Islet precursor cell (in vitro differentiated cells): ENCODE measurements at places on chromosomes 11 and 22.
A peak's percentile ranks its signal among the peaks of the same experiment; 100 is the strongest.

DNA sequence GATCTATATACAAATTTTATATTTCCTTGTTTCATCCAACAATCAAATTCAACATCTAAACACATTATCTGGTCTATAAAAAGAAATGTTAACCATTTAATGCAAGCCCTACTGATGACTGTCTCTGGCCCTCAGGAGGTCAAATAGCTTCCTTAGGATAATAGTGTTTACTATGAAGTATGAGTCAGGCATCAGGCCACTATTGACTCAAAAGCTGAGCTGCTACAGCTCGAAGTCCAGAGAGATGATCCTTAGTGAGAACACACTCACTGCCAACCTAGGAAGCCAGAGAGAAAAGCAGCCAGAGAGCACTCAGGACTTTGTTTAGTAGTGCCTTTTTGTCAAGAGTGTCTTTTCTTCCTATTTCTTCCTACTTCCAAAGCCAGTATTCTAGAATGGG, 171.8 kb downstream of the SOX6 start:
- DNase-seq: peak; percentile 76

- peak; percentile 47 for DNase-seq
Measured at GRCh38 chr22:24992946-24993345, 40.4 kb downstream of the KIAA1671 start.

DNA sequence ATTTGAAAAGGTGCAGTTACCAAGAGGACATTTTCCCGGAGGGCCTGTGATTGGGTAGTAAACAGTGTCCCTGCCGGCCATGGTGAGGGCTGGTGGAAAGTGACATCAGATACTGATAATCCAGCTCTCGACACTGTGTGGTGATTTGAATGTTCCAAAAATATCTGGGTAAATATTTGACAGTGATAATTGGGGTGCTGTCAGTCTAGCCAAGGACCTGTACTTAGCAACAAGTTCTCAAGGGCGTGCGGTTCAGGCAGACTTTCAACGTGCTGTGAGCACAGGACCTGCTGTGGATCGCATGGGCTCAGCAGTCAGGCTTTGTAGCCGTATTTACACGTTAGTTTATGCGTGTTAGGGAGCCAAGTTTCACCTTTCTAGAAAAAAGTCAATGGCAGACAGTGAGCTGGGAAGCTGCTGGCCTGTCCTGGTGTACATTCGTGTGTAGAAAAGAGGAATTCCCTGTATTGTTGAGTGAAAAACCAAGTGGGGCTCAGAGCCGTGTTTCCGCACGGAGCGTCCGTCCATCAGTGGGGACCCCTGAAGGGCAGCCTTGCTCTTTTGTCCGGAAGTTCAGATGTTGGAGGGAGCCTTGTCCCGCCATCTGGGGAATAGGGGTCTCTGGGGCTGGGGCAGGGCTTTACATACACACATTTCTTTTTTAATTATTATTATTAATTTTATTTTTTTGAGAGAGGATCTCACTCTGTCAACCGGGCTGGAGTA, 11.3 kb downstream of the TRMU start:
- no peak for DNase-seq

DNA sequence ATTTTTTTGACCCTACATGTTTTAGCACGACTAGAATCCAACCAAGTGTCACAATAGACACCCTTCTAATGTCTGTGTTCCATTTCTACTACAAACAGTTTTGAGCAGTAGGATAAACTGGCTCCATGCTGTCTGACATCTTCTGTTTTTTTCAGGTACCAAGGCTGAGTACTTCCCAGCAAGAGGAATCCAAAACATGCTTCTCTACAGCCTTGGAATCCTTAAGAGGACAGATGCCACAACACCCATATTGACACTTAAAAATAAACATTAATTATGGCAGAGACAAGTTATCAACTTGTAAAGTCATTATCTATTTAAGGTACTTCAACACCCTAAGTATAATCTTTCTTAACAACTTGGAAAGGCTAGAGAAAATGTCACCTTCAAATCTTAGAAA, 54.2 kb downstream of the LGR4 start:
- DNase-seq: no peak

DNA sequence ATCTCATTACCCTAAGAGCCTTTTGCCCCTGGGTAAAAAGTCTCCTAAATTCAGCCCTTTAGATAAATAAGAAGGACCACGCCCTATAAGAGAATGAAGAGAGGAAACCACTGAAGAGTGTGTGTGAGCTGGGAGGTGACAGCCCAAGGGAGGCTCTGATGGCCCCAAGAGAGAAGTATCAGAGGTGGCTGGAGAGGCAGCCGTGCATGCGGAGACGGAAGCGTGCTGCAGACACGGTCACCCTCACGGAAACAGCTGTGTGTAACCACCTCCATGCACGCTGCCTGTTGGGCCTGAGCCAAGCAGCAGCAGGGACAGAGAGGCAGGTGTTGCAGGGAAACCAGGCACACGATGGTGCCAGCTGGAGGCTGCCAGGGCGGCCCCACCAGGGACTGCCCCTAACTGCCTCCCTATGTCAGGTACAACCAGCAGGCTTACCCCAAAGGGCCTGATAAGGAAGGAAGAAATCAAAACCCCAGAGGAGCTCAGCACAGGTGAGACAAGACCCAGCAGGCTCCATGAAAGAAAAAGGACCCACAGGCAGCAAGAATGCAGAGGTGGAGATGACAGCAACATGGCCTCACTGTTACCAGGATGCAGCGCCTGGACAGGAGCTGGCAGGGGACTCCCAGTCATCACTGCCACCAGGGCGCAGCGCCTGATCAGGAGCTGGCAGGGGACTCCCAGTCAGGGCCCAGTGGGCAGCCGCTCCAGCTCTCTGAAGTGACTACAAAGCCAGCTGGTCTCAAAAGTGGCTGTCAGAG, 7.8 kb downstream of the LARGE2 start:
- peak; percentile 55 for DNase-seq

DNA sequence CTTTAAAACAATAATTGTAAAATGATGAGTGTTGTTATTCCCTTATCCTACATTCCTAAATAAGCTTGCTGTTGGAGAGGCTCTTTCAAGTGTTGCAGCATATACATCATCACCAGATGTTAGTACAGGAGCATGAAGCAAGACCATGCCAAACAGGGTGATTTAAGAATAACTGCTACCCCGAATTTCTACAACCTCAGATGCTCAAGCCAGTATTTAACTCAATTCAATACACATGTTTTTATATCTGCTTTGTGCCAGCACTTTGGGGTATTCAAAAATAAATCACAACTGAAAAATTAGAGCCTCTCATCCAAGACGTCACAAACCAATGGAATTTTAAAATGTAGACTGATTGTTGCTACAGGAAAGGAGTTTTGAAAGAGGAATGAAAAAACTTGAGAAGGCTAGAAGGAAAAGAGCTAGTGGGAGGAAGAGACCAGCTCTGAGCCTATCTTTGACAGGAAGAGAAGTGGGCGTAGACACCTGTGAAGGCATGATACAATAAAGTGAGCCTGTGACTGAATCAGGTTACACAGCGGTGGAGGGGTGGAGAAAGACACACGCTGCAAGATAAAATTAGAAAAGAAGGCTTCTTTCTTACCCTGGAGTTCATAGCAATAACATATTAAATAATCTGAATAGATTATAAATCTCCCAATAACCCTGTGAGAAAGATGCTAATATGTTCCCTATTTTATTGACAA, 95.8 kb downstream of the DLG2 start:
- no peak for DNase-seq

GRCh38 chr11:86514453-86514852, 139.8 kb downstream of the CCDC81 start:
- no peak for DNase-seq

DNA sequence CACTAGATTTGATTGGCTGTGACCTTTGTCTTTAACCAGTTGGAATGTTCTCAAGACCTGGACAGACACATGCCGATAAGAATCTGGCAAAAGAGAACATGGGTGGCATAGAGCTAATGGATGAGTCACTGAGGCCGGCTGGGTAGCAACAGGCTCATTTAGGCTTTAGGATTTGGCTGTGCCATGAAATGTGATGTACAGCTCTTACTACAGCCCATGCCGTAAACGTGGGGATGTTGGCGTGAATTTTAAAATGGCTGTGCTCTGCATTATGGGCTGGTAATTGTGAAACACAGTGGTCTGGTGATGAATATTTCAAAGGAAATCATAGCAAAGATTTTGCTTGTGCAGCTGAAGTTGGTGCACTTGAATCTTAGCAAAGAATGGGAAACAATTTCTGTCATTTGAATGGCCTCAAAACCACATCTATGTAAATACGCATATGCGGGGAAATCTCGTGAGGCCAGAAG, 332.4 kb downstream of the TBC1D22A start:
- no peak for DNase-seq

DNA sequence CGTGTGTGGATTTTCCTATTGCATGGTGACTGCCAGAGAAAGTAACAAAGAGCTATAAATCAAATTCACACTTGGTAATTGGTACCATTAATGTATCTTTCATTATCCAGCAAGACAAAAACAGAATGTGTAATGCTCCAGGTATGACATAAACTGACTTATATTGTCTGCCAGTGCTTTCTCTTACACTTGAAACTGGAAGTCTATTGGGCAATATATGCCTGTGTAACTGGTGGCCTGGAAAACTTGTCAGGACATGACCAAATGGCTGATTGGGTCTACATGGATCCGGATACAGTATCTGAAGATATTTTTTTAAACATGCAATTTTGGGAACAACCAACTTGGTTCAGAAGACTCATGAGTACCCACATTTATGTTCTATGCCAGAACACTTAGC, 174.6 kb upstream of the ARHGAP42 start:
- no peak for DNase-seq

- no peak for DNase-seq
Measured at GRCh38 chr11:62137276-62137861, 13.6 kb downstream of the INCENP start.

DNA sequence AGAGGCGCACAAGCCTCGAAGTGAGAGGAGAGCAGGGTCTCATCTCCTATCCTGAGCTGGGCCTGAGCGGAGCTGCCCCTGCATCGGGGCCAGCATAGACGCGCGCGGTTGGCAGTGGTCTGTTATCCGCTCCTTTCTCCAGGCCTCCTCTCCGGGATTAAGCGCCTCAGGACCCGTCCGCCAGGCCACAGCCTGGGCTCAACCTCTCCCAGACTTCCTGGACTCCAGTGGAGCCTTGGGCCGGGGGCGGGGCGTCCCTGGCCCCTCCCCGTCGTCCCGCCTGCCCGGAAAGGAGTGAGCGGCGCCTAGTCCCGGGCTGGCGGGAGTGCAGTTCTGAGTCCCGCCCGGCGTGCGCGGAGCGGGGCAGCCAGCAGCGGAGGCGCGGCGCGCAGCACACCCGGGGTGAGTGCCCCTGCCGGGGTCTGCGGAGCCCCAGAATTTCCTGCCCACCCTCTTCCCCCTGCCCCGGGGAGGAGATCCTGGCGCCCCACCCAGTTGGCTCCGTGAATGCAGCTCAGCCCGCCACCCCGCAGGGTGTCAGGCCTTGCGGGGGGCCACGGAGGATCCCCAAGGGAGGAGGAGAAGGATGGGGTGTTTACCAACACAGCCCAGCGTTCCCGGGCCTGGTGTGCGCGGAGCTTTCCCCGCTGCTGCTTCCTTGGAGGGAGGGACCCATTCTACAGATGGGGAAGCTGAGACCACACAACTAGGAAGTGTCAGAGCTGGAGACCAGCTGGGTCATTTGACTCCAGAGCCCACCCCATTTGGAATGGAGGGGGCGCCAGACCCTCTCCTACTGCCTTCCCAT, at the start of gene TCIRG1:
Gene TCIRG1 (plus strand): TSS at position 308 of the 808 bp plus-strand sequence. CDS start 2,247 bp downstream, outside the sequence.
- DNase-seq: peak; percentile 96

DNA sequence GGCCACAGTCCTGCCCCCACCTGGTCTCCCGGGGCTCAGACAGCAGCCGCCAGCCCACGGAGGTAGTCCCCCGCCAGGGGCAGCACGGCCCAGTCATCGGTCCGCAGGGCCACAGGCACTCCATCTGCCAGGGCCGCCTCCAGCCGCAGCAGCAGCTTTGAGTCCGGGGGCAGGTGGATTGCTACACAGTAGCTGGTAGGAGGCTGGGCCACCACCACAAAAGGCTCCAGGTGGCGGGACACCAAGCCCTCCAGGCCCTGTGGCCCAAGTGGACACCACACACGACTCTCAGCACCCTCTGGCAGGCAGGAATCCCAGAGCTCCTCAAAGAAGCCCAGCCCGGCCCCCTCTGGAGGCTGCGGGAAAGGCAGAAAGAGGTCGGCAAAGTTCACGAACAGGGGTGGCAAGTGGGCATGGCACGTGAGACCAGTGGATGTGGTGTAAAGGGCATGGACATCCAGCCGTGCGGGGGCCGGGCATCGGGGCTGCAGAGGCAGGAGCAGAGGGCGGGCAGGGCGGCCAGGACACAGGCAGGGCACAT, 2.9 kb downstream of the AP5B1 start:
- DNase-seq: peak; percentile 52

DNA sequence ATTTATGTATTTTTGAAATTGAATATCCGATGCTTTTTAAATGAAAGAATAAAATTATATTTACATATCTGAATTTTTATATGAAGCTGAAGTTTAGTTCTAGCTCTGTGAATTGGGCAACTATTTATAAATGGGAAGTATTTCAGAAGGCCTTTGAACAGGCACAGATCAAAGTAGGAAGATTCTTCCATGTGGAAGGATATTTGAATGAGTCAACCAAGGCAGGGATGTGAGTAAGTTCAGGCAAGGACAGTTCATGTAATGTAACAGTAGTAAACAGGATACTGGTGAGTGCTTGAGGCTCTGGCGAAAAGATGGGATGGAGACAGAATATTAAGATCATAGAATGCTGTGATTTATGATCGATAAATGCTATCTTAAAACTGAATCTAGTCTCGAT, 417.8 kb upstream of the CCDC179 start:
- no peak for DNase-seq

DNA sequence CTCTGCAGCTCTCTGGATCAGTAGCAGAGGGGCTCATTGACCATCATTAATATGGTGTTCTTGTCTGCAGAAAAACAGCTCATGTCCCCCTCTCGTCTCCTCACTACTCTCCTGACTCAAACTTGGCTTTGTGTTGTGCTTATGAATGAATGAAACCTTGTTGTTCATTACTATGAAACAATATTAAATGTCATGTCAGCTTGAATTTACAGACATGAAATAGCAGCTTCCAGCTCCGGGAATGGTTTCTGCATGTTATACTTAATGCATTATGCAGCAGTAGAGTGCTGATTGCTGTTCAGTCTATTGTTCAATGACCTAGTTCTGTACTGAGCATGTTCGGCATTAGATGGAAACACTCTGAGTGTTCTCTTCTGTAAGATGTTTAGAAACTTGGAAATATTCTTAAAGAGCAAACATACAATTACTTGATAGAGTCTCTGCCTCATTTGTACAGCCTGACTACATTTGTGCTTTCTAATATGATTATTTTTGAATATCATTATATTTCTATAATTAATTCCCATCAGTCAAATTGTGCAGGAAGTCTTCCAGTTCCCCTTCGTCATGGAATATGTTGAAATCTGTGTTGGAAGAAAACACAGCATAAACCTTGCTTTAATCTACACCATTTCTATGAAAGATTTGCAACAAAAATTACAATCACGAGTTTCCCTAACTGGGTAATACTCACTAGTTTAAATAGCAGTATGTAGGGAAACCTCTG, 340.4 kb downstream of the SOX6 start:
- no peak for DNase-seq
